ENCODE measurements at places on chromosomes 3 and 15. TPM values are rescaled to one million over a fixed set of nuclear protein-coding genes. Genes with fewer than 3 reads are reported as not detected.

DNA sequence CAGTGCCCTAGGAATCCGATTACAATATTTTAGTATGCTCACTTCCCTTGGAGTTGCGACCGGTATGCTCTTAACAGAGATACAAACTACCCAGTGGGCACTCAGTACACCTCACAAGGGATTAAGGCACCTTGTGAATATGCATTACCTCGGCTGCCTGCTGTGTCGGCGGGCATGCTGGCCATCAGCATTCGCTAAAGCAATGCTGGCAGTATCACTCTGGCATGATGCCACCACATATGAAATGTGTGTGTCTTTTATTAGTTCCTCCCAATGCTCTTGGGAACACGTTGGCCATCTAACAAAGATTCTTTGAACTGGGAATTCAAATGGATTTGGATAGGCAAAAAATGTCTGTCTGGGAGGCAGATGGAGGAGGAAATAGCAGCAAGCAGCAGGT lies 67.4 kb upstream of the FOXB1 start:
- DNase-seq: no peak

The CFAP91 gene
- 0.14 TPM for total RNA-seq

DNA sequence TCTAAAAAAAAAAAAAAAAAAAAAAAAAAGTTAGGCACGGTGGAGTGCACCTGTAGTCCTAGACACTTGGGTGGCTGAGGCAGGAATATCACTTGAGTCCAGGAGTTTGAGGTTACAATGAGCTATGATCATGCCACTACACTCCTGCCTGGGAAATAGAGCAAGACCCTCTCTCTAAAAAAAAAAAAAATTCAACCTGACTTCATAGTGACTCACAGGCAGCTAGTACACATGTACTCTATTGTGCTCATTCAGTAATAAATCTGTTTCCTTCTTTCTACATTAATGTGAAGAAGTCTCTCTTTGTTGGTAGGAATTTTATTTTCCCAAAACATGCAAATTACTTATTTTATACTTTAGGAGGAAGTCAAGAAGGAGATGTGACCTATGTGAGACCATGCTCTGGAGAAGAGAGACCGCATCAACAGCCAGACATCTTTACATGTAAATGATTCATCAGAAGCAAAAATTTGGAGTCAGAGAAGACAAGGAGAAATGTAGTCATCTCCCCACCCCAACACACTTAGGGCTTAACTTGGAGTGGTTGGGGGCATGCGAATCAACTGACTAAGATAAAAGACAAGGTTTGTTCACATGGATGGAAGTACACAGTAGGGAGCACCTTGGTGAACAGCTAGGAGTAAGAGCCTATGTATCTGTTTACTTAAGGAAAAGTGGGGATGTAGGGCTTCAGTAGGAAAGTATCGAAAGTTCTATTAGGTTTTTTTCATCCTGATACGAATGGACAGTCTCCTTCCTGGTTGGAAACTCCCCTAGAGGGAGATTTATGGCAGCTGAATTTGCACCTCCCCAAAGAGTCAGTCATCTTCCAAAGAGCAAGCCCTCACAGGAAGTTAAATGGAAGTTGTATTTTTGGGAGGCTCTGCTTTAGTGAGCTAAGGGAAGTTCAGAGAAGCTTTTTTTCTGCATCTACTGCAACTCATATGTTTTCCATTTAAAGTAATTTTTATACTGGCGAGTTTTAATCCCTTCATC lies 23.0 kb upstream of the NMD3 start:
- no peak for DNase-seq

The CLEC3B gene
- total RNA-seq: 1.1 TPM

DNA sequence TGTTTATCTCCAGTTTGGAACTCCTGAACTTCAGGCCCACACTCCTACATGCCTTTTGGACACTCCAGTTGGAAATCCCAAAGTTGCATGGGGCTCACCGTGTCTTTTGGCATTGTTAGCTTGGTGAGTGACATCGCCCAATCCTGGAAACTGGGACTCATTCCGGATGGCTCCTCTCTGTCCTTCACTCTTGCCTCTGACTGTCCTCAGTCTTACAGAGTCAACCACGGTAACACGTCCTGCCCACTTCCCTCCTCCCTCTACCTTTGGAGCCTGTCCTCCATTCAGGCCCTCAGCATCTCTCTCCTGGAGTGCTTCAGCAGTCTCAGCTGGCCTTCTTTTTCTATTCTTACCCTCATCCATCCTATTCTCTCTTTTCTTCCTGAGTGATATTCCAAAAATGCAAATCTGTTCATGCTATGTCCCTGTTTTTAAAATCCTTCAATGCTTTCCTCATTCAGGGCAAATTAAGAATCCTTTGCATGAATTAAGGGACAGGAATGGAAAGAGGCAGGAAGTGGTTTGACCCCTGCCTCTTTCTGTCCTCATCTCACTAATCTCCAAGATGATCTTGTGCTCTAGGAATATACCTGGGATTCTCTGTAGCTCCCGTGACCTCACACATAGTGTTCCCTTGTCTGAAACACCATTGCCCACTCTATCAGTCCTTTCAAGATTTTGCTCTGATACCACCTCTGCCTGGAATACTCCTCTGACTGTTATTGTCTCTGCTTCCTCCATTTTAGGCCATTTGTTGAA lies 42.5 kb downstream of the LPP start:
- DNase-seq: no peak

The CCR4 gene
- 2.5 TPM for total RNA-seq

The CLDN11 gene
- 0.39 TPM for total RNA-seq

The ROBO1 gene
- total RNA-seq: not detected

GRCh38 chr15:62900071-62900802 lies 142.3 kb upstream of the TPM1 start:
- DNase-seq: no peak

- no peak for DNase-seq
These were observed 185.1 kb upstream of the TGFBR2 start for GRCh38 chr3:30421266-30421665.

DNA sequence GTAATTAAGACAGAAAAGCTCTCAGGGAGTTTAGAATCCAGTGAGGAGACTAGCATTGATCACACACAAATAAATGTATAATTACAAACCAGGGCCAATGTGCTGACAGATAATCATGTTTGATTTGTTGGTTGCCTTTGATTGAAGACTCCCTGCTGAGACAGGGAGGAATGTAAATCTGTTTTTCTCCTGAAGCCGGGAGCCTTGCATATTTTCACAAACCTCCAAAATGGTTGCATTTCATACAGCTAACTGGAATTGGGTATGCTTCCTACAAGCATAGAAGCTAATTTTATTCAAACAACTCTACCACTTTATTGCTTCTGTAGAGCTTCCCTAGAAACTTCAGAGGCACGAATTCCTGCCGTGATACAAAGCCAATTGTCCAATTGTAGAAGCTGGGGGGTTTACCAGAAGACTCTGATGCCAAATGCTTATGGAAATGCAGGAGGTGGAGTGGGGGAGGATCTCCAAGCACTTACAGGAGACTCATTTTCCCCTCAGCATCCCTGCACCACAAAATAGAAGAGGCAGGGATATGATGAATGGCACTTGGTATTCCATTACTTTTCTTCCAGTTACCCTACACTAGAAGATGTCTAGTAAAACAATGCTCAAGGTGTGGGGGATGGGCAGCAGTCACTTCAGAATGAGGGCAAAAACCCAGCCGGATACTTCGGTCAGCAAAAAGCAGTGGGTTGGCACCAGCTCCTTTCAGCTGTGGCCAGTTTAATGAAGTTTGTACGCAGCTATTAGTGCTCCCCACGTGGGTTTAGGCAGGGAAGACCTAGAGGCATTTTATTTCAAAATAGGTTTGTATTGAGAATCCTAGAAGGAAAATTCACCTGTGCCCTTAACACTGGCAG lies 11.4 kb upstream of the MEX3B start:
- DNase-seq: no peak

DNA sequence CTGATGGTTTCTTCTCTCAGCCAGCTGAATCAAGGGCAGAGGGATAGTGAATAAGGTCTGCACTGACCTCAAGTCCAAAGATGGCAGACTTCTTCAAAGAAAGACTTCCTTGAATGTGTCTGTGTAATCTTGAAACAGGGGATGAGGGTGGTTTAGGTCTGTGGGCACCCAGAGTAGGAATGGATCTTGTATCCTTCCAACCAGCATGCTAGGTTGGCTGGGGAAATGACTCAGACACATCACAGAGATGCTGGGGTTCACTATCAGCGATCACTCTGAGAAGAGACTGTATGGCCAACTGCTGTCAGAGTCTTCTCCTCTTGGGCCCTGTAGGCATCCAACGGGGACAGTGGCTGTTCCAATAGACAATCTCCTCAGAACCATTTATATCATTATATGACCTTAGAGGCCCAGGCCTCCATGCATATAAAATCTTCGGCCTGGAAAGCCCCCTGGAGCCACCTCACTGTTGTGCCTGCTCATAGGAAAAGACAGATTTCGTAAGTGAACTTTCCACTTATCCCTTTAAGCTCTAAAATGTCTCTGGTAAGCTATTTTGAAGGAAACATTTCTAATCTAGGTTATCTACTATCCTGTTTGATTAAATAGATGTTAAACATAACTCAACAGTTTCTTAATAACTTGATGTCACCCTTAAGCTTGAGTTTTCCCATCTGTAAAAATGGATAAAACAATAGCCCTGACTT lies 58.5 kb downstream of the TIPARP start:
- DNase-seq: no peak

DNA sequence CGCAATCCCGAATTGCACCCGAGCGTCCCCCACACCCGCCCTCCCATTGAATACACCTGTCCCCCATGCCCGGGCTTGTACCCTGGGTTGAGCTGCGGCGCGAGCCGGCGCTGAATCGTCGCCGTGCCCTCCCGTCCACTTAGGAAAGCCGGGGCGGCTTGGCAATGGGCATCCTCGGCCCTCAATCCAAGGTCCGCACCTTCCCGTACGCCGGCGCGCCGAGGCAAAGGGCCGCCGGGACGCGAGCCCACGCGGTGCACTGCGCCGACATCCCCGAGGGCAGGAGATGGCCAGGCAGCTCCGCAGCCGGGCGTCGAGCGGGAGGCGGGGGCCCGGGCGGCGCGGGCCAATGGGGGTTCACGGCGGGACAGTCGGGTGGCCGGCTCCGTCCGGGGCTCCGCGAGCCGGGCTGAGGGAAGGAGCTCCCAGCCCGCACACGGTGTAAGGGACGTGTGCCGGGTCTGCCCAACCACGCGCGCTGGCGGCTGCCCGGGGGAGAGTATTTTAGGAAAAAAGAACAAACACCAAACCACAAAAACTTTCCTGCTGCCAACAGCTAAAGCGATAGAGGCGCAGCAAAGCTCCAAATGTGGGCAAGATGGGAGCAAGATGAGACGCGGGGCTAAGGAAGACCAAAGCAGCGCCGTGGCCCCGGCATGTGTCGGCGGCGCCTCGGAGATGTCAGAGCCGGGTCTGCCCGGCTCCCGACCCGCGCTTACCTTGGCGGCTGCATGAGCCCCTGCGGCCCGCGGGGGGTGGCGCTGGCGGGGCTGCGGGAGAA lies 621 bp downstream of the RGMA start:
- peak; percentile 41 for DNase-seq

The SPESP1 gene
- not detected for total RNA-seq

GRCh38 chr15:99708563-99708962 lies 24.7 kb downstream of the LYSMD4 start:
- no peak for DNase-seq

The CNTN3 gene
- total RNA-seq: not detected

DNA sequence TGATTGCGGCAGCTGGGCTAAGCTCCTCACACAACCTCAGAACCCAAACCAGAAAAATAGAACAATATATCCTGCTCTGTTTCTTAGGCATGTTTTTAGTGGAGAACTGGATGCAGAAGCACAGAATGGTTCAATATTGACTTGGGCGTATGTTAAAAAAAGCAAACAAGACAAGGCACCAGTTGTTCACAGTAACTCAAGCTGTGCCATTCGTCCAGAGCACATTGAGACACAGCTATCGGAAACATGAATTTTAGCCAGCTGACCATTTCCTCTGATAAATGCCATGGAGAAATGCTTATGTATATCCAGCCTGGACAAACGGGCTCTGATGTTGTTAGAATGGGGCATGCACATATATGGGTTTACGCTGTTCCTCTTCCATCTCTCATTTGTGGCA lies 129.2 kb upstream of the PDZRN3 start:
- DNase-seq: no peak

The IMPG2 gene
- 0.72 TPM for total RNA-seq

The ERC2 gene
- not detected for total RNA-seq

DNA sequence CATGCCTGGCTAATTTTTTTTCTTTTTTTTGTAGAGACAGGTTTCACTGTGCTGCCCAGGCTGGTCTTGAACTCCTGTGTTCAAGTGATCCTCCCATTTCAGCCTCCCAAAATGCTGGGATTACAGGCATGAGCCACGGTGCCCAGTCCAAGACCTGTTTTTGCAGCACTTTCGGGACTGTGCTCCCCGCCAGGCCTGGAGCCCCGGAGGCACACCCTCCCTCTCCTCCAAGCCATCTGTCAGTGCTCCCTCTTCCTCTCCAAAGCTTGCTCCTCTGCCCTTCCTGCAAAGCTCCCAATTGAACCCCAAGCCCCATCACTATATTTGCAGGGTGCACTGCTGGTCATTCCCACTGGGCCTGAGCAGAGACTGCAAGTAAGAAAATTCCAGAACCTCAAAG lies 98.1 kb downstream of the CORO2B start:
- no peak for DNase-seq

DNA sequence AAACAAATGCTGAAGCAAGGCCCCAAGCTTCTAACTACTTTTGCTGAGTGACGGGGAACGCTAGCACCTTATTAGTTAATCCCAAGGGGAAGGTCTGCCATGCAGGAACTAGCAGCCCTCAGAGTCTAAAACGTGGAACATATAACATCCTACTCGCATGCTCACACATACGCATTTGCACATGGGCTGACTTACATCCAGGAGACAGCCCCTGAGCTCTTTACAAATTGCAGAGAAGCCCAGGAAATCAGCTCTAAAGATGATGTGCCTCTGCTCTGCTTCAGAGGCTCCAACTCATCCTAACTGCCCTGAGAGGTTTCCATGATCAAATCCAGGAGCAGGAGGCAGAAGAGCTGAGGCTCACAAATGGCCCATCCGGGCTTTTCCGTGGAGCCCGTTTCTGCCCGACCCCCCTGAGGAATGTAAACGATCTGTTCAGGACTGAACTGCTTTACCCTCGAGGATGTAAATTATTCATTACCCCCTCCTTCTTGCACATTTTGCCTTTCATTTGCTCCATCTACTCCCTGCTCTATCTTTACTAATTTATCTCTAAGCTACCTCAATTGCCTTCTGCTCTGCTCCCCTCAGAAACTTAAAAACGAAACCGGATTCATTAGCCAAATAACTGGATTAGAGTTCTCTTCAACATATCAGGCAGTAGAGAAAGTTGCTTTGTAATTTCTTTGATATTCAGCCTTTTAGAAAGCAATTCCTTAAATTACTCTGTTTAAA lies 141.9 kb upstream of the CCDC54 start:
- no peak for DNase-seq

GRCh38 chr15:71526060-71526820 lies 284.1 kb upstream of the NR2E3 start:
- DNase-seq: no peak
